ENCODE measurements at places on chromosomes 7 and 10. TPM values are rescaled to one million over a fixed set of nuclear protein-coding genes. Genes with fewer than 3 reads are reported as not detected.

DNA sequence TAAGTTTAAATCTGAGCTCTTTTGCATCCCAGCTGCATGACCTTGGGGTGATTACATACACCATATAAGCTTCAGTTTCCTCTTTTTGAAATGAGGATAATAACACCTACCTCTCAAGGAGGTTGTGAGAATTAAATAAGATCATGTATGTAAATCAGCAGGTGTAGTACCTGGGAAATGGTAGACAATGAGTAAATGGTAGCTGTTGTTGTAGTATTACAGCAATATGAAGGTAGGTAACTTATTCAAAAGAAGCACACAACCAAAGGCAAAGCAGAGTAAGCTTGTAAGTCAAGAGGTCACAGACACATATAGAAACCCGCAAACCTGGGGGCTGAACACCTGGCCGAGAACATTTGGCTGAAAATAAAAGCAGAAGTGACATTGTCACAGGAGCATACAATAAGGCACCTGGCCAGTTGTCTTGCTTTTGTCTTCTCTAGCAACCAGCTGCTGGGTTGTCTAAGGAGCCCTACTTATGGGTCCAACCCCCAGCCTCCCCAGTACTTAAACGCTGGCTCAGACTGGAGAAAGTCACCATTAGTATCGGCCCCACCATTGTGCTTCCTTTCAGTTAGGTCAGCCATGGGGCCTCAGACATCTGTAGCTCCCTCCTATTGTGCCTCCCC, 203.6 kb upstream of the MKLN1 start:
- H3K4me3 ChIP-seq: no peak overlapping the region
- DNase-seq: no peak
- H3K27ac ChIP-seq: no peak overlapping the region
- H3K36me3 ChIP-seq: peaks cover 16% of the 10 kb centered on the region
- no peaks in the 10 kb centered on the region for H3K27me3 ChIP-seq

DNA sequence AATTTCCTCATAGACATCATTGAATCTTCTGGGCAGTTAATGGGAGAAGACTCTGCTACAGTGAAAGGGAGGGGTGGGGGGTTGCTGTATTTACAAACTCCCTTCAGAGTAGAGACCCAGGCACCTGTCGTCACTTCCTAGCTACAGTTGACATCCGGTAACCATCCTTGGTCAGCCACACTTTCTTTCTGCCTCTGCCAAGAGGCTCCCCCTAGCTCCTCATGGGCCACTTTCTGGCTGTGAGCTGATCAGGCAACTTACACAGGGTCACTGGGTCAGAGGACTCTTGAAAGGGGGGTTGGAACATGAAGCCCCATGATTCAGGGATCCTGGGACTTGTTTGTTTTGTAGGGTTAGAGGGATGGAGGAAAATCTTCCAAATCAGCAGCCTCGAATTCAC, 1.2 kb downstream of the TECPR1 start:
- peak overlapping the region; percentile 27 for H3K27ac ChIP-seq
- no peak for DNase-seq
- H3K36me3 ChIP-seq: no peaks in the 10 kb centered on the region

- no peak overlapping the region for H3K4me3 ChIP-seq
- H3K4me1 ChIP-seq: no peaks in the 10 kb centered on the region
- no peaks in the 10 kb centered on the region for H3K27me3 ChIP-seq
- H3K27ac ChIP-seq: no peak overlapping the region
- no peak for DNase-seq
These were observed 113.1 kb downstream of the LRRC4 start for GRCh38 chr7:127918130-127918529.

Gene VENTX
- total RNA-seq: 21.5 TPM

GRCh38 chr10:122267849-122268737, 3.0 kb upstream of the BTBD16 start:
- no peak overlapping the region for H3K4me3 ChIP-seq
- peaks cover 5% of the 10 kb centered on the region for H3K4me1 ChIP-seq
- no peaks in the 10 kb centered on the region for H3K27me3 ChIP-seq
- peak; percentile 80 for DNase-seq

DNA sequence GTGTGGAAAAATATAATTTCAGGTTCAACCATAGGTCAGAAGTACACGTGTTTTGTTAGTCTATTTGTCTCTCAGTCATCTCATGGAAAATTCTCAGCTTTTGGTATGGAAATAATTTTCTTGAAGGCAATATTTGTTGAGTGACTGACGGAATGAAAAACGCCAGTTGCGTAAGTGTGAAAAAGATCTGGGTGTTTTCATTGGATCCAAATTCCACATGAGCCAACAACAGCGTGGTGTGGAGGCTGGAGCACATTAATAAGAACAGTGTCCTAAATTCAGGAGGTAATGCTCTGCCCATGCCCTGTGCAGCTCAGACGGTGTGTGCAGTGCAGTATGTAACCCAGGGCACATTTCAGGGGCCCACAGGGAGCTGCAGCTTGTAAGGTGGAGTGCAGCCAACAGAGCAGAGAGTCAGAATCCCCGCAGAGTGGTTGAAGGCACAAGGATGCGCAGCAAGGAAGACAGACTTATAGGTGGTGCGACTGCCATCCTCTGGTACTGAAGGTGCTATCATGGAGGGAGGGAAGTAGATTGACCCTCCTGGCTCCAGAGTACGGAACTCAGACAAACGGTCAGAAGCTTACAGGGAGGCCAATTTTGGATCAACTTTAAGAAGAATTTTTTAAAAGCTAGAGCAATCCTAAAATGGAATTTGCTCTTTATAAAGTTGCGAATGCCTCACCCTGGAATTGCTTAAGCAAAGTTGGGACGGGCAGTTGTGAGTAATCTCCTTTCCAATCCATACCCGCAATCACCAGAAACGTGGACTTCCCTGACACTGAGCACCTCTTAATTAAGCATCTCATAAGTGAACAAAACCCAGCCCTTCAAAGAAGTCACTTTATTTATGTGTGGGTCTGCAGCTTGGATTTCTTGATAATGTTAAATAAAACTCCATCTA, 38.0 kb downstream of the EGFR start:
- peaks cover 4% of the 10 kb centered on the region for H3K4me1 ChIP-seq
- H3K27ac ChIP-seq: no peak overlapping the region
- H3K36me3 ChIP-seq: no peaks in the 10 kb centered on the region

GRCh38 chr10:72997099-72997498, 42.5 kb upstream of the PLA2G12B start:
- H3K27ac ChIP-seq: no peak overlapping the region
- no peaks in the 10 kb centered on the region for H3K36me3 ChIP-seq
- no peaks in the 10 kb centered on the region for H3K4me1 ChIP-seq
- H3K4me3 ChIP-seq: no peak overlapping the region
- 0 out of 2 replicates have a peak, but pooled peaks cover 2% of the 10 kb centered on the region for H3K27me3 ChIP-seq
- DNase-seq: no peak

- no peaks in the 10 kb centered on the region for H3K4me1 ChIP-seq
- H3K36me3 ChIP-seq: no peaks in the 10 kb centered on the region
- H3K4me3 ChIP-seq: no peak overlapping the region
- H3K27me3 ChIP-seq: no peaks in the 10 kb centered on the region
- DNase-seq: no peak
These were observed 237.8 kb downstream of the MAD1L1 start for GRCh38 chr7:1994931-1995330.

DNA sequence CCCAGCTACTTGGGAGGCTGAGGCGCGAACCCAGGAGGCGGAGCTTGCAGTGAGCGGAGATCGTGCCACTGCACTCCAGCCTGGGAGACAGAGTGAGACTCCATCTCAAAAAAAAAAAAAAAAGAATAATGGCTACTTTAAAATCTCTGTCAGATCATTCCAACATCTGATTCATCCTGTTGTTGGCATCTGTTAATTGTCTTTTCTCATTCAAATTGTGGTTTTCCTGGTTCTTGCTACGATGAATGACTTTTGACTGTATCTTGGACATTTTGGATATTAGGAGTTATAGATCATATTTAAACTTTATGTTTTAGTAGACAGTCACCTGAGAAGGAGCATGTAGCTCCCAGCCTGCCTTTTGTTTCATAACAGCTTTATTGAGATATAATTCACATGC, 8.5 kb downstream of the TPST1 start:
- no peaks in the 10 kb centered on the region for H3K4me1 ChIP-seq
- no peak overlapping the region for H3K27ac ChIP-seq
- H3K27me3 ChIP-seq: no peaks in the 10 kb centered on the region

Gene CACNA2D1
- total RNA-seq: 33.3 TPM

GRCh38 chr10:52701647-52702046, 70.9 kb downstream of the MBL2 start:
- no peaks in the 10 kb centered on the region for H3K27me3 ChIP-seq
- H3K27ac ChIP-seq: no peak overlapping the region
- H3K4me1 ChIP-seq: peaks cover 6% of the 10 kb centered on the region

DNA sequence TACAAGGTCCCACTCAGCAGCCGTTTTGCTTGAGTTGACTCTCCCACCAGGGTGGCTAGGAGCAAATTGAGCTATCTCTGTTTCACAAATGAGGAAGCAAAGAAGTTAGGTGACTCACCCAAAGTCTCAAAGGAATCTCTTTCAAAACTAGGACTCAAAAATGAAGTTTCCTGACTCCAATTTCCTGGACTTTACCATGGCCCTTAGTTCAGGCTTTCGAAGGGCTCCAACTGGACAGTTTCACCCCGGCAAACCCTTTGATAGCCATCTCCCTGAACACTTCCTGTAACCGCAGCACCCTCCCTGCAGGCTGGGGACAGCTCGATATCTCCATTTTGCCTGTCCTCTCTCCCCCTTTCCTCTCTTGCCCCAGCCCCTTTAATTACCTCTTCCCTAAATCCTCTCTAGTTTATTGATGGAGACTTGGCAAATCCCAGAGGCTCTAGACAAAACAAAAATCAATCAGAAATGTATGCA, 4.7 kb upstream of the AFAP1L2 start:
- peaks cover 40% of the 10 kb centered on the region for H3K27me3 ChIP-seq
- no peak for DNase-seq
- H3K4me3 ChIP-seq: no peak overlapping the region
- no peak overlapping the region for H3K27ac ChIP-seq
- H3K4me1 ChIP-seq: peaks cover 32% of the 10 kb centered on the region
- H3K36me3 ChIP-seq: no peaks in the 10 kb centered on the region

DNA sequence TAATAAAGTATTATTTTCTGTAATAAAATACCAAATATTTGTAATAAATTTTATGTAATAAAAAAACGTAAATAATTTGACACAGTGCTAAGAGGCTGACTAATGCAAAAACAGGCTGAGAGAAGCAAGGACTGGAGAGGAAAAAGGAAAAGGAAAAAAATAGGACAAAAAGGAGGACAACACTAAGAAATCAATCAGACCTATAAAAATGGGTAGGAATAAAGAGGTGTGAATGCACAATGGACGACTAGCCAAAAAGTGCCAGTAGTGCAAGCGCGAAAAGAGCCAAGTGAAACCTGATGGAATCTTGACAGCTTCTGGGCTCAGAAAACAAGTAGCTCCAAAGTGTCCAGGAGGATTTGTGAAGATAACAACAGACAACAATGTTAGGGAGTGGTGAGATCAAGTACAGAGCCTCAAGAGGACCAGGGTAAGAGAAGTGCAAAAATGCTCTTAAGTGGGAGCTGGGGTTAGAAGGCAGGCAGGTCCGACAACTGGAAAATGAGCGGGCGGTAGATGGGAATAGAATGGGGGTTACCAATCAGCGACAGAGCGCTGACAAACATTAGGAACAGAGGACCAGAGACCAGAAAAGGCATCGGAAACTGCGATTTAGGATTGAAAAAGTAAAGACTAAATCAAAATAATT, 1.2 kb downstream of the BRAF start:
- no peak for DNase-seq
- no peak overlapping the region for H3K27ac ChIP-seq
- H3K36me3 ChIP-seq: 0 out of 2 replicates have a peak, but pooled peaks cover under 1% of the 10 kb centered on the region
- H3K27me3 ChIP-seq: peaks cover 21% of the 10 kb centered on the region
- peaks cover 5% of the 10 kb centered on the region for H3K4me1 ChIP-seq

GRCh38 chr7:50185208-50185607, 92.2 kb upstream of the ZPBP start:
- no peak overlapping the region for H3K4me3 ChIP-seq
- DNase-seq: no peak
- no peaks in the 10 kb centered on the region for H3K36me3 ChIP-seq
- H3K27ac ChIP-seq: no peak overlapping the region
- no peaks in the 10 kb centered on the region for H3K27me3 ChIP-seq

- H3K36me3 ChIP-seq: peaks cover 35% of the 10 kb centered on the region
- DNase-seq: no peak
- H3K27ac ChIP-seq: peak overlapping the region; percentile 95
- H3K4me3 ChIP-seq: no peak overlapping the region
These were observed 21.9 kb upstream of the FRAT2 start for GRCh38 chr10:97356318-97356914.

DNA sequence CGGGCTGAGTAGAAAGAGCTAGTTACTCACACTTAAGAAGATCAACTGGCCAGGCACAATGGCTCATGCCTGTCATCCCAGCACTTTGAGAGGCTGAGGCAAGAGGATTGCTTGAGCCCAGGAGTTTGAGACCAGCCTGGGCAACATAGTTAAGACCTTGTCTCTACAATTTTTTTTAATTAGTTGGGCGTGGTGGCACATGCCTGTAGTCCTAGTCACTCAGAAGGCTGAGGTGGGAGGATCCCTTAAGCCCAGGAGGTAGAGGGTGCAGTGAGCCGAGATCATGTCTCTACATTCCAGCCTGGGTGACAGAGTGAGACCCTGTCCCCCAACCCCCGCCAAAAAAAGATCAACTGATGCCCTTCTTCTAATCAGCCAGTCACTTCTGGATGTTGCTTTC, 74.6 kb upstream of the ATP6V0A4 start:
- peaks cover 36% of the 10 kb centered on the region for H3K36me3 ChIP-seq
- DNase-seq: no peak

- no peak overlapping the region for H3K27ac ChIP-seq
- no peak overlapping the region for H3K4me3 ChIP-seq
- peaks cover 8% of the 10 kb centered on the region for H3K4me1 ChIP-seq
These were observed 93.0 kb upstream of the NPS start for GRCh38 chr10:127456122-127456521.

DNA sequence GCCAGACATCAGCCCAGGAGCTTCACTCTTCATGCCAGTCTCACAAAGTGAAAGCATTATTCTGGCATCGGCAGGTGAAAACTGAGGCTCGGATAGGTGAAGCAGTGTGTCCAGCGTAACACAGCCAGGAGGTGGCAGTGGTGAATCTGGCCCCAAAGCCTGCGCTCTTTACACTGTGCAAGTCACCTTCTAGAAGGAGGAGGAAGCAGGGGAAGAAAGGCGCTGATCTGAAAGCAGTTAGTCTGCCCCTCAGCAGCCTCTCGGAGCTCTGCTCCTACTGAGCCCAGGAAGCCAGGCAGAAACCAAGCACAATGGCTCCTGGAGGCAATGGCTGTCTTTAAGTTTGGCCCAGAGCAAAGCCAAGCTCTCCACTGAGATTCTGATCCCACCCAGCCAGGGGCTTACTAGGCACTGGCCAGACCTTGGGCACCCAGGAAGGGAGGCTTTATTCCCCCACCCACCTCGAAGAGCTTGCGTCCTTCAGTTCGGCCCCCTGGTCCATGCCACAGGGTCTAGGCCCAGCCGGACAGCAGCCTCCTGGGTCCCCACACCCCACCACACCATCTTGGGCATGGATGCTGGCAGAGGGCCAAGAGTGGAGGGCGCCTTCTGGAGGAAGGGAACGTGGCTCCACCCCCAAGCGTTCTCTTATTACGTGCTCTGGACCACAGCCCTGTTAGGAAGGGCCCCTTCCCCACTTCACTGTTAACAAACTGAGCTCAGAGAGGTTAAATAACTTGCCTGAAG, 104.5 kb downstream of the GRID1 start:
- H3K27ac ChIP-seq: no peak overlapping the region
- H3K27me3 ChIP-seq: peaks cover 4% of the 10 kb centered on the region
- peak; percentile 66 for DNase-seq
- peaks cover 20% of the 10 kb centered on the region for H3K4me1 ChIP-seq
- no peaks in the 10 kb centered on the region for H3K36me3 ChIP-seq

GRCh38 chr10:75226656-75227055, 9.1 kb downstream of the COMTD1 start:
- peaks cover 67% of the 10 kb centered on the region for H3K36me3 ChIP-seq
- peak overlapping the region; percentile 42 for H3K4me3 ChIP-seq

Gene CDK1
- 92.8 TPM for total RNA-seq

Gene PARD3
- 51.8 TPM for total RNA-seq

All from WTC11 (cell line).